ENCODE measurements at places on chromosomes 11 and 22.
A peak's percentile ranks its signal among the peaks of the same experiment; 100 is the strongest.

GRCh38 chr22:27576815-27577573, 224.6 kb downstream of the MN1 start:
- no peak for DNase-seq

DNA sequence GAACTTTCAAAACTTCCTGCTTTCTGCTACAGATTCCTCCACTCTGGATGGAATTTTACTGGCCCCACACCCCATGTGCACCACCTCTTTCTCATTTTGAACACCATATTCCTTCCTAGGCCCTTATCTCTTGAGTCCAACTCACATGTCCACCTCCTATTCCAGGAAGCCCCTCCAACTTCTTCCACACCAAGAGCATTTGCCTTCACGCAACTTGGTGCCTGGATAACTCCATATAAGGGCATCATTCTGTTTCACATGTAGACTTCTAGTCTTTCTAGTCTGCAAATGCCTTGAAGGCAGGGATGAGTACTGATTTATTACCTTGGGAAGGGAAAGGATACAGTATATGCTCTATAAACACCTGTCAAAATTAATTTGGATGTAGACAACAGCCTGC, 17.5 kb downstream of the GAB2 start:
- DNase-seq = no peak

DNA sequence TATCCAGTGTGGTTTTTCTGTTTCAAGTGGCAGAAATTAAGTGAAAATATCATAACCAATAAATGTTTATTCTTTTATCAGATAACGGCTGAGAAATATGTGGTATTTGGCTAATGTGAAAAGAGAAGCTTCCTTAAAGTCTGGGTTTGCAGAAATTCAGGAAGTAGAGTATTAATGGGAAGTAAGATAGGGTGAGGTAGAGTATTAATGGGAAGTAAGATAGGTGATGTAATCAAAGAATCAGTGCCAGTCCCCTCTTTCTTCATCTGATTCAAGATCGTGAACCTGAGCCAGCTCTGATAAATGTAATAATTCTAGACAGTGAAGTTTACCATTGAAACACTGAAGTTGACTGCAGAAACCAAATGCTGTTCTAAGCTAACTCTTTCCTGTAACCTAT, 30.9 kb downstream of the TRPC6 start:
- no peak for DNase-seq

DNA sequence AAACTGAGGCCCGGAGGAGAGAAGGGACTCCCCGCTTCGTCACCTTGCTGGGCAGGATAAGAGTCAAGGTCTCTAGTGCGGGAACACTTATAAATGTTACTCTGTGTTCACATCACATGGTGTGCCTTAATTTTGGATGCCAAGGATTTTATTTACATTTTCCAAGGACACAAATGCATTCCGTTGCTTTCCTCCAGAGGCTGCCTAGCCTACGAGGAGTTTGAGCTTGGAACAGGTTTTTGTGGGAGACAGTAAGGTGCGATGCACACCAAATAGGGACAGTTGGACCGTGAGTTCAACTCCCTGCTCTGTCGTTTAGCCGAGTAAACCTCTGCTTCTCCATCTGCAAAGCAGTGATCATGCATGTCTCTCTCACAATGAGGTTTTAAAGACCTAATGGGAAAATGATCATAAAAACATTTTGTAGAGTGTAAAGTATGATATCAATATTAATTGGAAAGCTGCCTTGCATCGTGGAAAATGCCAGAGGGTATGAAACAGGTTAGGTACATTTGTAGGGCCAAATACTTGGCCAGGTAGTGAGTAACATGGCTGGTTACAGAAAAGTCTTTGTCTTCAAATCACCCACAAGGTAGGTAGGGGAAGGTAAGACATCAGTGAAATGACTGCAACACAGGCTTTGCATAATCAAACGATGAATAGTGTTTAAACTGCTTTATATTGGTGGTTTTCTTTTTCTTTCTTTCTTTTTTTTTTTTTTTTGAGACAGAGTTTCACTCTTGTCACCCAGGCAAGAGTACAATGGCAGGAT, 61.8 kb downstream of the ST3GAL4 start:
- no peak for DNase-seq

GRCh38 chr11:23206741-23207336, 346.6 kb upstream of the CCDC179 start:
- no peak for DNase-seq

DNA sequence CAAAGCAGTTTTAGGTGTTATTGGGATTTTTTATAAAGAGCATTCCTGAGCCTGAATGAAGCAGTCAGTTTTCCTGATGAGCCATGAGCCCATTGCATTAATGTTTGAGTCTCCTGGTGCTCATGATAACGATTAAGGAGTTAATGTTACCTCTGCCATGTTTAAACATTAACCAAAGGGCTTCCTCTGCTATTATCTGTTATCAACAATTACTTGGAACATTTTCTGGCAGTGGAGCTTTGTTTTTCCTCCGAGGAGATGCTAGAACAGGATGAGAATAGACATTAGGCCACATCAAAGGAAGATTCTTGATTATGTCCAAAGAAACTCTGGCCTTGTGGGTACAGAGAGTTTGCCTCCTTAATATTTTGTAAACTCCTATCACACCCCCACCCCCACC, 49.9 kb downstream of the ZNRF3 start:
- no peak for DNase-seq

DNA sequence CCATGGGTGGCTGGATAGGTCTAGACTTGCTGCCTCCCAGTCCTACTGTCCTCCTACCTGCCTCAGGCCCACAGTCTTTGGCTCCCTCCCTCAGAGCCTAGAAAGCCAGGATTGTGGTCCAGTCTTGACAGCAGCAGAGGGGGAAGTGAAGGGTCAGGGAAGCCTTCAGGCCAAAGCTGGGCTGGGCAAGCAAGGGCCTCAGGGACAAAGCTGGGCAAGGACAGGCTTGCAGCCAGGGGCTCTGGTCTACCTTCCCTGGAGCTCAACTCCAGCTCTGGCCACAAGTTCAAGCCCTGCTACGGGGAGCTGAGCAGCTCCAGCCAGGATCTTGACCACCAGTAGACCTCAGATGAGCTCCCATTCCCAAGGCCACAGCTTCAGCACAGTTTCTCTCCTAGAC, 14.9 kb downstream of the LMO1 start:
- DNase-seq = no peak

GRCh38 chr11:70454197-70454767, 56.0 kb downstream of the CTTN start:
- no peak for DNase-seq

- no peak for DNase-seq
Measured at GRCh38 chr11:128916681-128917080, 25.5 kb downstream of the KCNJ5 start.

DNA sequence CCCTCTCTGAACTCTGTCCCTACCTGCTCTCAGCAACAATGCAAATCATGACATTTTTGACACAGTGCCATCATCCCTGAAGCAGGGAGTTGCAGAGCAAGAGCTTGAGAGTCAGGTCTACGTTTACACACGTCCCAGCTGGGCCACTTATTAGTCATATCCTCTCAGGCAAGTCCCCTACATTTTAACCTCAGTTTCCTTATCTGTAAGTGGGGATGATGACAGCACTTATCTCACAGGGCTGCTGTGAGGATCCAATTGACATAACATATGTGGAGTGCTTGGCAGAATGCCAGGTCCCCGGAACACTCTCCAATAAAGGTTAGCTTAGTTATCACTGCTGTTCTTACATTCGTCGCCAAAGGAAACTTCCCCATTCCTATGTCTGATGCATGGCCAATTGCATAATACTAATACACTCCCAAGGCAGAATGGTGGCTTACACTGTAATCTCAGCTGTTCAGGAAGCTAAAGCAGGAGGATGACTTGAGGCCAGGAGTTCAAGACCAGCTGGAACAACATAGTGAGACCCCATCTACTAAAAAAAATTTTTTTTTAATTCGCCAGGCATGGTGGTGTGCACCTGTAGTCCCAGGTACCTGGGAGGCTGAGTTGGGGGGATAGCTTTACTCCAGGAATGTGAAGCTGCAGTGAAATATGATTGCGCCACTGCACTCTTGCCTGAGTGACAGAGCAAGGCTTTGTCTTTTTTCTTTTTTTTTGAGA, 16.6 kb downstream of the ASCC2 start:
- peak; percentile 93 for DNase-seq

GRCh38 chr11:101706541-101706940, 122.7 kb upstream of the TRPC6 start:
- no peak for DNase-seq

DNA sequence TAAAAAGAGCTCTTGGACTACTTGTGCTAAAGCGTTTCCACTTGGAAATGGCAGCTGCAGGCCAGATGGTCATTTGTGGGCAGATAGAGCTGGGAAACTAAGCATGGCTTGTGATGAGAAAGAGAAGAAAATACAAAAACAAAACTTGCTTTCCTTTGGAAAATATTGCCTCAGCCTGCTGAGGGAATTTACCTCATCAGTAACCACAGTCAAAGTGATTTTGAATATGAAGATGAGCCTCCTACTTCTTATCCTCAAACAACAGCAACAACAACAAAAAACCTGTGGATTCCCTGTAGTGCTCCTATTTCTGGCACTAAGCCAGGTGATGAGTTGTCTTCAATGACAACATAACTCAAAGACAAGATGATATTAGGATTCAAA, 62.7 kb upstream of the FIBIN start:
- no peak for DNase-seq

DNA sequence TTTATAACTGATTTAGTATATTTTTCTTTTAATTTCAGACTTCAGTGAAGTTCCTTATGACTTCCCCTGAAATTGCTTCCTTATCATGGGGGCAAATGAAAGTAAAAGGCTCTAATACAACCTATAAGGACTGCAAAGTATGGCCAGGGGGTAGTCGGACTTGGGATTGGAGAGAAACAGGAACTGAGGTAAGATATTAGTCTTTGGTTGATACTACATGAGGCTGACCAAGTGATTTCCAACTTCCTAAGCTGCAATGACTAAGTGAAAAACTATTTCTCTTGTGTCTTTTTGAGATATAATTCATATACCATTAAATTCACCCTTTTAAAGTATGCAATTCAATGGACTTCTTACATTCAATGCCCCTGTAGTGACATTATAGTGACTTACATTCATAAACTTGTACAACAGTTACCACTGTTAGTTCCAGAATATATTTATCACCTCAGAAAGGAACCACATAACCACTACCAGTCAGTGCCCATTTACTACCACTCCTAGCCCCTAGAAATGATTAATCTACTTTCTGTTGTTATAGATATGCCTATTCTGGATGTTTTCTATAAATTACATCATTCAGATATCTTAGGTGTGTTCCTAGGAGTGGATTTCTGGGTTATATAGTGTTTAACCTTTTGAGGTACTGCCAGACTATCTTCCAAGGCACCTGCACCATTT, 21.6 kb downstream of the AAMDC start:
- no peak for DNase-seq

DNA sequence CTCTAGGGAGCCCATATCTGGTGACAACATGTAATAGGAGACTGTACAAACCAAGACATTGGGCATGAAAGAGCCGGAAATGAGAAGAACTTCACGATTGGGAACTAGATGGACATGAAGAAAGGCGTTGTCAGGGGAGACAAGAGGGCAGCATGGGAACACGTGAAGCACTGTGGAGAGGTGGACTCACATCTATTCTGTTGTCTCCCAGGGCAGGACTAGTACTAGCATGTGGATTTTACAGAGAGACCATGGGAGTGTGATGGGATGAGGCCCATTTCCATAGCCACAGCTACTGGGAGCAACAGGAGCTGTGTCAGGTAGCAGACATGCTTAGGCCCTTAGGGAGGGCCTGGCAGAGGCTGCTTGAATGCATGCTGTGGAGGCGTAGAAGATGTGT, 333.9 kb downstream of the OPCML start:
- DNase-seq = no peak

DNA sequence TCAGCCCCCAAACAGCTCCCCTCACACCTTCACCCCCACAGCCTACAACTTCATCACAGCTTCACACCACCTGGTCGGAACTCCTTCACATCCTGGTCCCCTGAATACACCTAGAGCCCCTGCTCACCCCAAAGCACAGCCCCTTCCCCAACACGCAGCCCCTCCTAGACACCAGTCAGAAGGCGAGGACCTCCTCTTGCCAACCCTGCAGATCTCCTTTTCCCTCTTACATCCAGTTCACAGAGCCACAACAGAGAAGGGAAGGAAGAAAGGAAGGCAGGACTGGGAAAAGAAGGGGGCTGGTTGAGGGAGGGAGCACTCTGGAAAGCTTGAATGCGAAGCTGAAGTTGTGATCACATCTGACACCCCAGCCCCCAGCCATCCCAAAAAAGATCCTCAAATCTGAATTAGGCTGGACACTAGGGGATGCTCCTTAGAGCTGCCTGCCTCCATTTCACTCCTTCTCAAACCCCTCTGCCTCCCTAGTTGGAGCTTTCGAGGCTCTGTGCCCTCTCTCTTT, 629 bp downstream of the CCKBR start:
- DNase-seq = no peak

GRCh38 chr22:30318799-30319419, 7.8 kb downstream of the TBC1D10A start:
- no peak for DNase-seq

DNA sequence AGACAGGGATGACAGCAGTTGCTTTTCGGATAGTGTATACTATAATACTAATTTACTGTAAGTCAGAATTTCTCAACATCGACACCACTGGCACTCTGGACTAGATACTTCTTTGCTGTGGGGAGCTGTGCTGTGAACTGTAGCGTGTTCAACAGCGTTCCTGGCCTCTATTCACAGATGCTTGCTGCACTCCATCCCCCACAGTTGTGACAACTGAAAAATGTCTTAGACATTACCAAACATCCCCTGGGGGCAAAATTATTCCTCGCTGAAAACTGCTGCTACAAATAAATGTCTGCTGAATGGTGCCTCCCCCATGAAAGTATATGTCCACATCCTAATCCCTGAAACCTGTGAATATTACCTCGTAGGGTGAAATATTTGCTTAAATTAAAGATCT, 7.5 kb upstream of the SLC15A3 start:
- DNase-seq = no peak

DNA sequence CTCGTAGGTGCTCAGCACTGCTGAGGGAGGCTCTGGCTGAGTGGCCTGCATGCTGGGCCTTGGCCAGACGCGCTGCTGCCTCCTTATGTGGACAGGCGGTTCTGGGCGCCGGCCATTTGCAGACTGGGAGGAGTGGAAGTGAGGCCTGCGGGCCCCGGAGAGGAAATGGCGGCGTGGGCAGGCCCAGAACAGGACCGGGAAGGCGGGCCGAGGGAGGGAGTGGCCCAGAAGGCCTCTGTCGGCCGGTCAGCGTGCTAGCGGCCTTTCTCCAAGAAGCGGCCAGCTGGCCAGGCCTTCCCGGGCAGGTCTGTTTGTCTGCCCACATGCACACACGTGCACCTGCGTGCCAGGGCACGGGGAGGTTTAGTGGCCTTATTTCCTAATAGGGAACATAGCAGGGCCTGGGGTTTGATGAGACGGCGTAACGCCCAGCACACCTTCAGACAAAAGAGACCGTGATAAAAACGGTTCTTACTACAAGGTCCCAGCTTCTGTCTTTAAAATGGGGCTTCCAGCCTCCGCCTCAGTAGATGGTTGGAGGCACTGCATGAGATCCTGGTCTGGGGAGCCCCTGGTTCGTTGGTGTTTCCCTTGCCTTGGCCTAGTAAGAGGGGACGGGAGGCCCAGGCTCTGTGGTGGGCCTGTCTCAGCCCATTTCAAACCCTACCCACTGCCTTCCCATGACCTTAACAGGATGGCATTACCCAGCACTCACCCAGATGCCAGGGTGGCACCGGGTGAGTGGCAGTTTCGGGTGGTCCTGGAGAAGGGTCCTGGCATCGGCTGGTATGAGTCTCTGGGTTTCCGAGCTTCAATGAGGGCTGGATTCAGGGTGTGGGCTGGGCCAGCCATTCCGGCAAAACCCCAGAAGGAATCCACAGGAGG, 65.1 kb upstream of the PPARA start:
- DNase-seq = peak; percentile 94

- DNase-seq = no peak
Measured at GRCh38 chr11:126311401-126312291, 7.8 kb downstream of the DCPS start.

Data from RWPE2 (cell line).